Fibroblast of skin of abdomen (primary cell): ENCODE measurements at places on chromosomes 2 and 18.

- no peak for DNase-seq
These were observed 670 bp downstream of the GKN1 start for GRCh38 chr2:68974946-68975665.

- no peak for DNase-seq
These were observed 101.5 kb downstream of the NCOA1 start for GRCh38 chr2:24592441-24593100.

GRCh38 chr2:96552315-96553175 lies 16.0 kb downstream of the ARID5A start:
- no peak for DNase-seq

GRCh38 chr18:46290440-46291020 lies 186.3 kb downstream of the HAUS1 start:
- no peak for DNase-seq

DNA sequence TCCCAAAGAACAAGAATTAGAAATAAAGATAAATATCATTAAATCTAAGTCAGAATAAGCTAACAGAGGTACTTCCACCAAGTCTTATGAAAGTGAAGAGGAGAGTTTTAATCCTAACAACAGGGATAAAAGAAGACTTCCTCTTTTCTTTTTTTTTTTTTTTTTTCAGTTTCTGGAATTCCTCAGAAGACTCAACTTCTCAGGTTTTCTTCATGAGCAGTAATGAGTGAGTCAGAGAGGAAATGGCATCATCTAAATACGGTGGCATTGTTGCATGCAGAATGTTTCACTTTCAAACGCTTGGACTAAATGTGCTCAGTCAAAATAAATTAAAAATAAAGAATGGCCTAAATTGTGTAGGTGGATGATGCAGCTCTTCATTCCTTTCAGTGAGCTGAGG lies 45.6 kb upstream of the ARHGAP15 start:
- DNase-seq: peak; percentile 73

- DNase-seq: no peak
These were observed 10.5 kb downstream of the SCYGR4 start for GRCh38 chr2:227627769-227628168.

DNA sequence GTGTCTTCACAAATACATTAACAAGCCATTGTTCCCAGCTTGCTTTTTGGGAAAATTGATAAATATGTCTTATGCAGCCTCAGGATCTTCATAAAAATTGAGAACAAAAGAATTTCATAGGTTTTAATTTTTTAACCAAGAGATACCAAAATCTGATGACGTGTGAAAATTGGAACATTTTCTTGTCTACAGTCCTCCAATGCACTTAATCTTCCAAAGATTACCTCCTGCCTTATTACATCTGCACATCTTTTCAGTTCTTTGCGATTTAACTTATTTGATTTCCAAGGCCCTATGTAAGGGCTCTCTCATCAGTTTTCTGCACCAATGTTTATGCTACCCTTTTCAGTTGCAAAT lies 3.1 kb downstream of the MRPL35 start:
- DNase-seq: no peak

DNA sequence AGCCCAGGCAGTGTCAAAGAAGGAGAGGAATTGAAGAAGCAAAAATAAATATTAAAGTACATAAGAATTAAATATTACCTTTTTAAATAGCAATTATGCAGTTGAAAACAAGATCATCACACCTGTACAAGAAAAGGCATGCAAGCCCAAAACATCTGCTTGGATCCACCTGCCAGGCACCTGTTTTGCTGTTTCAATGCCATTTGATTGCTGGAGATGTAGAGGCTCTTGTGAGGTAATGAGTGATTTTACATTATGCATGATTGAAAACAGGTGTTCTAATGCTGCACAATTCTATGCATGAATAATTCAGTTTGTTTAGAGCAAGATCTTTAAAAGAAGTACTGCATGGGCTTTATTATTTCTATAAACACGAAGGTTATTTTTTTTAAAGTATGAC lies 700.6 kb upstream of the ZEB2 start:
- DNase-seq: no peak

- DNase-seq: no peak
These were observed 714 bp downstream of the ASXL3 start for GRCh38 chr18:33578518-33579348.

GRCh38 chr18:9362869-9363268 lies 28.3 kb downstream of the TWSG1 start:
- no peak for DNase-seq

DNA sequence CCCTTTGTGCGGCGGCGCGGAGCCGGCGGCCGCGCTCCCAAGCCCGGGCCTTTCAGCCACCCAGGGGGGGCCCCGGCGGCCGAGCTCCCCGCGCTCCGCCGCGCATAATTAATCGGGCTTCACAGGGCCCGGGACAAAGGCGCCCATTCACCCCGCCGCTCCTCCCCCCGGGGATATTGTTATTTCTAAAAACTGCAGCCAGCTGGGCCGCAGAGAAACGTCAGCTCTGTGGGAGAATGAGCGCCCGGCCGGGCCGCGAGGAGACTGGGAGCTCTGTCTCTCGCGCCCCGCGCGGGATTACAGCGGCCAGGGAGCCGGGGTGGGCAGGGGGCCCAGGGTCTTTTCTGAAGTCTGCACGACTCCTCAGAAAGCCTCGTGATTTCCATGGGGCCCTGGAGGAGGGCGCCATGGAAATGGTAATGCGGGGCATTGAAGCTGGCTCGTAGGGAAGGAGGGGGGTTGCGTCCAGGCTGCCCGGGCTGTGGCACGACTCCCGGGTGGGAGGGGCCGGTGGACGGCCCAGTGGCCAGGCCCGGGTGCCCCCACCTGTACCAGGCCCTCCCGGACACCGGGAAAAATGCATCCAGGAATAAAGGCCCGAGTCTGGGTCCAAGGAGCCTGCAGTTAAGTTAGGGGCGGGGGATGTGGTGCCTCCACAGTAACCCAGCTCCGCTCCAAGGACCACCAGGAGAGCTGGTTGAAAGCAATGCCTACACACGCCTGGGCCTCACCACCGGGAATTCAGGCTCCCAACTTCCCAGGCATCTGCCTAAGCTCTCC lies 125.3 kb downstream of the ZFP36L2 start:
- no peak for DNase-seq

DNA sequence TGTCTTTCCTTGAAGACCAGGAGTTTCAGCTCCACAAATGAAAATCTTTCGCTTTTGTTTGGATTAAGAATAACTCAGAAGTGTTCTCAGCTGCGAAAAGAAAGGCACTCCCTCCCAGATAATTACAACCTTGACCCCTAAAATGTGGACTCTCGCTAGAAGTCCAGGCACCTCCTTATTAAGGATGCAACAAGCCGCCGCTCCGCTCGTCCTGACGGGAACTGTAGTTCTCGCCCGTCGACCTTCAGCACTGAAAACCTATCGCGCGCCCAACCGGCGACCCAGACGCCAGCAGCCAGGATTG lies 559 bp downstream of the IMMT start:
- no peak for DNase-seq

DNA sequence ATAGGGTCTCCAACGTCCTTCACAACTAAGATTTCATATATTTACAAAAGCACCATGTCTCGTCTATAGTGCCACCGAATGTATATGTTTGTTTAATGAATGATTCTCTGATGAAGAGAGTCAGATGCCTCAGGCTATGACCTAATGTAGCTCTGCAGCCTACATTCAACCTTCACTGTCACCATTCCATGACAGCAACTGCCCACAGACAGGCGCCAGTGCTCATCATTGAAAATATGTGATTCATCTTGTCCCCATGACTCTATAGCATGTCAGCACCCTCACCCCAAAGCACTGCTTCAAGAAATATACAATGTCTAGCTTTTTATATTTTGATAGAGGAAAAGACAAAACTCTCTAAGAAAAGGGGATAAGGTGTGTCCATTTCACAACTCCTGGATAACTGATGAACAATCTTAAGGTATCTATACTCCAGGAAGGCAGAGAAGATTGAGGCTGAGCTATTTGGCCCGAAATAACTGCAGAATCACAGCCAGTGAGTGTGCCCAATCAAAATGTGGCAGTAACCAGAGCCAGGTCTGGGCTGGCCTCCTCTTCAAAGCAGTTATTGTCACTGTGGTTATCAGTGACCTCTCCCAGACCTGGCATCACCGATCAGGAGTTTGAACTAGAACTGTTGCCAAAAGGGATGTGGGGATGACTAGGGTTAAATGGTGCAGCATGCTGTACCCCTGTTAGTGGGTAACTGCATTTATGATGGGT lies 246.6 kb downstream of the SETBP1 start:
- DNase-seq: peak; percentile 32

GRCh38 chr2:233422050-233422639 lies 67.9 kb downstream of the DGKD start:
- no peak for DNase-seq

DNA sequence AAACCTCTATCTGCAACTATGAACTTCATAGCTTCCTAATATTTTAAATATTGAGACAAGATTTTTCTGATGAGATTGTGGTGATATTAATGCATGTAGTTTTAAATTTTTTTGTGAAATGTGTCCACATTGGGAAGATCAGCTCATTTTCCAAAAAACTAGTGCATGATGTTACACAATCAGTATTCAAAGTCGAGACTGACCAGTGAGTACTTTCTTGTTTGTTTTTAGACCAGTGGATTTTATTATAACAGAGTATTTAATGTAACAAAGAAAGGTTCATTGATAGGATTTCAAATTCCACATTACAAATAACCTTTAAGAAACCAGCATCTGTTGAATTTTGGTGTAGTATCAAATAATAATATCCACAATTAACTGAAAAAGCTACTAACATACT lies 99.3 kb downstream of the TTC27 start:
- no peak for DNase-seq

DNA sequence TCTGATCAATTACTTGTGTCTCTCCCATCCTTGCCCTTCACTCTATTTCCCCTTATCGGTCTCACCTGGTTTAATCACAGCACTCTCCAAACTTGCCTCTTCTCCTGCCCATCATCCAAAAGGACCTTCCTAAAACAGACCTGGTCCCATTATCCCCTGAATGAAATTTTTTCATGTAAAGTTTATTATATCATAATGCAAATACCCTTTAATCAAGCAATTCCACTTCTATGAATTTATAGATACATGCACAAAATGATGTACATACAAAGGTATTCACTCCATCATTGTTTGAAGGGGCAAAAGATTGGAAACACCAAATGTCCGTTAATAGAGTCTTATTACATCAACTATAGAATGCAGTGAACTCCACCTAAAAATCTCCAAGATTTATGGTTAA lies 88.1 kb upstream of the PKDCC start:
- no peak for DNase-seq

DNA sequence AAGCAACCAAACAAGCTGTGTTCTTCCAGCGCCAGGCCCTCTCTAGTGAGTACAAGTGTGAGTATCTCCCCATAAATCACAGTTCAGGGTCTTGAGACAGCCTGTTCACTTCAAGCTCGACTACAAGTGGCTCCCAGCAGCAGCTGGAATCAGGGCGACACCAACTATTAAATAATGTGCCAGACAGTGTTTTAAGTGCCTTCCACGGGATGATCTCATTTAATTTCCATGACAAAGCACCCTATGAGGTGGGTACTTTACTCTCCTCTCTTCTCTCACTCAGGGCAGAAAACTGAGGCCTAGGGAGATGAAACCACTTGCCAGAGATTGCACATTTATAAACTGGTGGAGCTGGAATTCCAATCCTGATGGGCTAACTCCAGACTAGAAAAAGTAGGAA lies 2.6 kb upstream of the FAM136A start:
- no peak for DNase-seq

DNA sequence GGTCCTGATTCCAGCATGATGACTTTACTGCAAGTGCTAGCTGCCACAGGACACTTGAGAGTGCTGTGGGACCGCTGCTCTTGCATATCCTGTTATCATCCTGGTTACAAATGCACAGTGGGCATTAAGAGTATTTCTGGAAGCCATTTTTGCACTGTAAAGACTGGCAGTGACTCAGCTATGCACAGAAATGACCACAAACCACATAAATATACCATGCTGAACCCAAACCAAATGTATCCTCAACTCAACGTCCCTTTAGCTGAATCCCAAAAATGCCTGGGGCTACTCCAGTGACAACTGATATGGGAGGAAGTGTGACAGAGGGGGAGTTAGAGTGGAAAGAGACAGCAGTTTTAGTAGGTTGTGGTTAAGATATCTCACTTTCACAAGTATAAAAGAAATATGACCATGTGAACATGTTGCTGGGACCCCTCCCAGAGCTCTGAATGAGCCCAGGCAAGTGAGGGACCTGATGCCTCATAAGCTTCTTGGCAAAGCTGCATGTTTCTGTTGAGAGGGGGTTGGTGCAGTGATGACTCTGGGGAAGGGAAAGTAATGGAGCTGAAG lies 37.3 kb downstream of the RHBDD1 start:
- peak; percentile 47 for DNase-seq

- no peak for DNase-seq
These were observed 135.3 kb downstream of the MAIP1 start for GRCh38 chr2:200090683-200091082.

GRCh38 chr2:78418021-78418420 lies 607.5 kb upstream of the REG3G start:
- DNase-seq: peak; percentile 1

DNA sequence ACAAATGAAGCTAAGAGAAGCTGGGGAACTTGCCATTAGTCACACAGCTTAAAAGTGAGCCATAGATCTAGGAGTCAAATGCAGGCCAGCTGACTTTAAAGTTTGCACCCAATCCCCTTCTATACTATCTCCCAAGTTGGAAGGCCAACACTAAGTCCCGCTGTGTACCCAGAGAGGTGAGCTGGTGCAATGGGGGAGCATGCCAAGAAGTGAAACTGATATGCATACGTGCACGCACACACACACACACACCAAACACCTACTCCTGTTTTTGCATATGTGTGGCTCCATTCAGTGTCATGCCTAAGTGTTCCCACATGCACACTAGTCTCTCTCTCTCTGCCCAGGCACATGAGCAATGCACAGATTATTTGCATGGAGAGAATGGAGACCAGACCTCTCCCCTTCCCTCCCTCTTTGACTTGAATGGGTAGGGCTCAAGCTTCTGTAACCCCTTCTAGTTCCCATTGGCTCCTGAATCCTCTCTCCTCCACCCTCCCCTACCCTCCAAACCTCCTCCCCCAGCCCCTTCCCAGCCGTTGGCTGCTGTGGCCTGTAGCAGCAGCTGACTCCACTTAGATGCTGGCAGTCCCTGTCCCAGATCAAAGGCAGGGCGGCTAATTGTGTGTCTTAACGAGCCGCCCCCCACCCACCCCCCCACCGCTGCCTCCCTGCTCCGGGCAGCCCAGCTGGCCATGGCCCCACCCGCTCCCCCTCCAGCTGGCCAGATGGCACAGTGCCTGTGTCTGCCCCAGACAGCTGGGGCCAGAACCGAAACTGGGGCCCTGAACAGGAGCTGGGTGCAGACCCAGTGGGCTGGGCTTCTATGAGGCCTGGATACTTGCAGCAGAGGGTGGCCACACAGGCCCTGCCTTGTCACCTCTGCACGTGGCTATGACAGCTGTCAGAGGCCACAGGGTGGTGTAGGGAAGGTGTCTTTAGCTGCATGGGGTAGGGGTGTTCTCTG lies 5.6 kb downstream of the WNT10A start:
- no peak for DNase-seq

DNA sequence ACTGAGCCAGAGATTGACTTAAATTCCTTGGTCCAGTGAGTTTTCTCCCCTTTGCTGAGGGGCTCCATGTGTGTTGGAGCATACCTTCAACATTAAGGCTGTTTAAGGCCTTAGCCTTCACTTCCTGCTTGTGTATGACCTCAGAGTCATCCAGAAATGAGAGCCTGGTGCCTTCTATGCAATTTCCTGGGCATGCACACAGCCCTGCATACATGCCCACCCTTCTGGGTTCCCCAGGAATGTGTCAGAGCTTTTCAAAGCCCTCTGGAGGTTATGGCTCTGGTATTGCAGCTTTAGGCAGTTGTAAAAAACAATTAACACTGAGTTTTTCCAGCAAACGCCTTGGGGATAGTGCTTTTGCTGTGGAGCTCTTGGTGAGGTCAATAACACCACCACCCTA lies 16.7 kb downstream of the IL1R1 start:
- DNase-seq: no peak

- peak; percentile 5 for DNase-seq
These were observed 54.7 kb downstream of the INO80D start for GRCh38 chr2:206031162-206031784.
